ACHN (cell line): ENCODE measurements at places on chromosomes 2 and 18.

DNA sequence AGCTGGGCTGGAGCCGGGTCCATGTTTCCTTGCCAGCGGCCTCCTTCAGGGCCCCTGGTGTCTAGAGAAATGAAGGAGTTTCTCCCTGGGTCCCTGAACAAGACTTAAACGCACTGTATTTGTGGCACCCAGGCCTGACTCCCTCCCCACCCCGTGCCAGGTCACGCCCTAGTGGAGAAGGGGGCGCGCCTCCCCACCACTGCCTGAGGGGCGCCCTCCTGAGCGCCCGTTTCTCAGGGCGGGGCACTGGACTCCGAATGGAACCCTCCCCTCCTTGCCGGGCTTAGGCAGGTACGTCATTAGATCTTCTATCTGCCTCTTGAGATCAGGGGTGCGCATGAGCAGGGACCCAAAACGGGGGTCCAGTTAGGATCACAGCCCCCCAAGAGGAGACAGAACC, 16.3 kb downstream of the ODC1 start:
- DNase-seq = no peak

- DNase-seq = no peak
These were observed 107.0 kb downstream of the PTGR3 start for GRCh38 chr18:75101916-75102315.

DNA sequence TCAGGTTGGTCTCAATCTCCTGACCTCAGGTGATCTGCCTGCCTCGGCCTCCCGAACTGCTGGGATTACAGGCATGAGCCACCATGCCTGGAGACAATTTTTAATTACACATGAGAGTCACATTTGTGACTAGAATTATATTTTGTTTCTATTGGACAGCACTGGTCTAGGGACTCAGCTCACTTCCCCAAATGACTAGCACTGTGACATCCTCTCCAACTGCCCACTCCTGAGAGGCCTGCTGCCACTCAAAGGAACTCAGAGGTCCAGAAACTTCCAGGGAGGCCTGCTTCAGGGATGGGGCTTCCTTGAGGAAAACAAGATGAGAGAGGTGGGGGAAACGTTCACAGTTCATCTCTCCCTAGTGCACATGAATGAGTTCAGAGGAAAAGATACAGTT, 29.5 kb downstream of the TMEM163 start:
- DNase-seq = no peak

DNA sequence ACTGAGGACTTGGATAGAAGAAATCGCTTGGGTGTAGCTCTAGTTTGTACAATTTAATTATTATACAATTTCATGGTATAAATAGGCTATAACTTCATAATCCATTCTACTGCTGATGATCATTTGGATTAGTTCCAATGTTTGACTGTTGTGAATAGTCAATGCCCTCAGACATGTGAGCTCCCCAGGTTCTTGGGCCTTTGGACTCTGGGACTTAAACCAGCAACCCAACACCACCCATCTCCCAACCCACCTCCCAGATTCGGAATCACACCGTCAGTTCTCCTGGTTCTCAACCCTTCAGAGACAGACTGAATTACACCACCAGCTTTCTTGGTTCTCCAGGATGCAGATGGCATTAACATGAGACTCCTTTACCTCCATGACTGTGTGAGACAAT, 84.6 kb upstream of the DNMT3A start:
- DNase-seq = no peak

DNA sequence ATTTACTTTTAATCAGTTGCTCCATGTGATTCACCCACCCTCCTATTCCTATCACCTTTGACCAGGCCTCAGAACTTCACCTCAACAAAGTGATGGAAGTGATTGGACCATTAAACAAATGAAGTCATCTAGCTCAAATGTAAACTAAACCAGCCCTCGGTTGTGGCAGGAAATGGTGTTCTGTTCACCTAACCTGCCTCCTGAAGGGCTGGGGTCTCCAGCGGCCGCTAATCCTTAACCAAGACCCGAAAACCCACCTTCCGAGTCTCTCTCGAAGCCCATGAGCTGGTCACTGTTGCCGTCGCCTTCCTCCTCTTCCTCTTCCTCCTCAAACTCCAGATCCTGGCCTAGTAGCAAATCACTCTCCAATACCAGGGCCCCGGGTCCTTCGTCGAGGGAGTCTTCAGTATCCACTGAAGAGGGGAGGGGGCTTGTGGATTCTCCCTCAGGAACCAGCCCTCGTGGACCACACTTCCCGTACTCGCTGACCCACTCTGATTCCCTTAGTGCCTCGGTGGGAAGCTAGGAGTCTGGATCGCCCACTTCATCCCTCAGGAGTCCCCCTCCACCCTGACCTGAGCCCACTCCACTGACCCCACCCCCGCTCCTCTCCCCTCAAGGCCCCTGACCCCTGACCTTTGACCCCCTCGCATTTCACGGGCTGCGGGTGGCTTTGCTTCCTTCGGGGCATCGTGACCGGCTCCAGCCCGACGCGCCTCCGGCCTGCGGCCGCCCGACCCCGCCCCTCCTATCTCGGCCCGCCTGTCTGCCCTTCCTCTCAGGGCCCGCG, 503 bp downstream of the ZNF513 start:
- peak; percentile 72 for DNase-seq

GRCh38 chr18:32177530-32177929, 12.3 kb upstream of the MEP1B start:
- no peak for DNase-seq

DNA sequence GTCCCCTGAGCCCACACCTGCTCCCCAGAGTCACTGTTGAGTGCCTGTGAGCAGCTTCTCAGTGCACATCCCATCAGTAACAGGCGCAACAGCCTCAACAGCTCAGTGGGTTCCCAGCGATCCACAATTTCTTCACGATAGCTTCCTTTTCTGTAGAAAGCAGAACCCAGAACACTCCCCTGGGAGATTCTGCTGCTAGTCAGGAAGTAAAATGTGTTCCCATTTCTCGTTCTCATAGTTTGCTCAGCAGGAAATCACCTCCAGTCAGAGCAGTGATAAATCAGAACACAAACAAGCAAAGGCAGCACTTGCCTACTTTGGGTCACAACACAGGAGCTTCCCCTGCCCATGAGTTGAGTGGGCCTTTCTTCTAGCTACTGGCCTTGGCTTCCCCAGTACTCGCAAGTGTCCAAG, 48.9 kb upstream of the ATG16L1 start:
- no peak for DNase-seq

DNA sequence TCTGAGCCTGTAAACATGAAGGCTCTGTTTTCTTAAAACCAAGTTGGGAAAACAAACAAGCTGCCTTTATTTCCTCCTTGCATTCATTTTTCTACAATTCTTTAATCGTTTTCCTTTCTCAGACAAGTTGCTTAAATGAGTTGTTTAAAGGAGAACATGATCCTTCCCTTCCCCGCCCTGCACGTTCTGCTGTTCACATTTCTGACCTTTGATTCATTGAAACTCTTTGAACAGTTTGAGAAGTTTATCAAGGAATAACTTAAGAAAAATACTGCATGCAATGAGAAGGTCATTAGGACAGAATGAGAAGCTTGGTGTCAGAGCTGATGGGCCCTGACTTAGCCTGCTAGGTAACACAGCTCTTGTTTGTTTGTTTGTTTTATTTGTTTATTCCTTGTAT, 181.6 kb downstream of the PARD3B start:
- DNase-seq = no peak

DNA sequence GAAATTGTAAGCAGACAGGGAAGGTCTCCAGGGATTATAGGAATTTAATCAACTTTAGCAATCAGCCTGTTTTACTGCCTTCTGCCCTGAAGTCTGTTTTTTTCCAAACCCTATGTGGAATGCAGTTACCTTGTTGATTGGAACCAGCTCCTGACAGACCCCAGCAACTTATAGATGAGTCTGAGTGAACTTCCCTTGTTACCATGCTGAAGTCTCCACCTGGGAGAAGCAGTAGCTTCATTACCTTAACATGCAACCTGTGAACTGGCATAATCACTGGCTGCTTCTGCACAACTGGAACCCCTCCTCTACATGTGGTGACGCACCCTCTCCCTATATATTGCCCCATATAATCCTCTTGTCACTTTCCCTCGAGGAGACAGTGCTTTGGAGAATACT, 226.3 kb upstream of the SPOPL start:
- DNase-seq = no peak

GRCh38 chr2:196486146-196486545, 153.4 kb upstream of the CCDC150 start:
- no peak for DNase-seq

DNA sequence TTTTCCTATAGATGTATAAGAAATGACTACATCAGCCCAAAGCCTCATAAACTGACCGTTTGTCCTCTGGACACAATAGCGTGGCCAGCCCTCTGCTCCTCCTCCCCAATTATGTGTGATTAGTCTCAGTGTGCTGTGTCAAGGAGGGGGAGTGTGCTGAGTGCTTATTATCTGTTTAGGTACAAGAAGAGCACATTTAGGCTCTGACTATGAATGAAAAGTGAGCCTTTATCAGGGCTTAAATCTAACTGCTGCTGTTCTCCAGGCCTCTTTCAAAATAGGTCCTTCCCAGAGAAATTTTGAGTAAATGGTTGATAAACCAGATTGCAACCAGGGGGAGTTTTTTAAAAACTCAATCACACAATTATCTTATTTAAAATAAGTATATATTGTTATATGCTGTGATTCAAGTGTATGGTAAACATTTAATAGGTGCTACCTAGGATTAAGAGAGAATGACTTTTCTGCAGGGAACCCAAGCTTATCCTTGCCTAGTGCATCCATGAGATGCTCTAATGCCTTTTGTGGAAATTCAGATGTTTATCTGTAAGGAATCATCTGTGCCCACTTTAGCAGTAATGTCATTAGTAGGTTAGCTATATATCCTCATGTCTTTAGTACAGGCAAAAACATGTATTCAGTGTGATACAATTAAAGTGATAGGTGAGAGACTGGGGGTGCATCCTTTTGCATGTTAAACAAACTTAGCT, 168.7 kb upstream of the SIX3 start:
- no peak for DNase-seq

- no peak for DNase-seq
These were observed 225.0 kb downstream of the THSD7B start for GRCh38 chr2:136990316-136990715.

DNA sequence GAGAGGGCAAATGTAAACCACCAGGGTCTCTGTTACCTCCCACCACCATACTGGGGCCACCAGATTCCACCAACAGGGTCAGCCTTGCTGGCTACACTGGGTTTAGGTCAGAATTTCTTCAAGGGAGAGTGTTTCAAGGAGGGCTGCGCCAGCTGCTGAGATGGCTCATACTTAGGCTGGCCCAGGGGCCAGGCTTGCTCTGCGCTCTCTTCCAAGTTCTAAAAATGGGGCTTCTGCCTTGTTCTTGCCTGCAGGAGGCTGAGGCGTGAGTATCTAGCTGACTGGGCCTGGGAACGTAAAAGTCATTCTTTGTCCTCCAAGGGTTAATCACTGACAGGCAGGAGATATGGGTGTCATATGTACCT, 28.1 kb downstream of the MRPL33 start:
- no peak for DNase-seq

- no peak for DNase-seq
These were observed 144.1 kb upstream of the FOSL2 start for GRCh38 chr2:28248511-28248910.

- DNase-seq = no peak
These were observed 201 bp upstream of the TRAPPC12 start for GRCh38 chr2:3379339-3379646.

DNA sequence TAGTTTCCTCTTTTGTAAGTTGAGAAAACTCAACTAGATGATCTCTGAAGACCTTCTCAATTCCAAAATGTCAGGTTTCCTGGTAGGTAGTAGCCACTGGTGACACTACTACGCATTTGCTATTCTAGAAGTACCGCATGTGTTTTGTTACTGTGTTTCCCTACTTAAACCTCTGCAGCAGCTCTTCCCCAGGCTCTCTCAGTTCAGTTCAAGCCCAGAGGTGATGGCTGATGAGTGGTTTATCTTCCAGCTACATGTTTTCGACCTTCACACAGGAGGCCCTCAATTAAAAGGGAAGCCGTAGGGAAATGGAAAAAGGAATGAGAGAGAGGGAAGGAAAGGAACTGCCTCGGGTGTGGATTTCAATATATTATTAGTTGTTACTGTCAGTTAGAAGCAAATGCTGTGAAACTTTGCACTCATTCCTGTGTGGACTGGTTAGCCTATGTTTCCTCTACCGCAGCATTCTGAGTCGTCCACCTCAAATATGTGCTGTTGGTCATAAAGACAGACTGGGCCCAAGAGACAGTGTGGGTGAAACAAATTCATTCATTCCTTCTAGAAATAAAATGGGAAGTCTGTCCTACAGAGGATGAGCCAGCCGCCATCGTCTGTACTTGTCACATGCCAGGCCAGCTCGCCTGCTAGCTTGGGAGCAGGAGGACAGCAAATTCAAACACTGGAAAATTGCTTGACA, 455.2 kb upstream of the RAB12 start:
- peak; percentile 38 for DNase-seq

- no peak for DNase-seq
These were observed 19.8 kb downstream of the IWS1 start for GRCh38 chr2:127506510-127506909.

DNA sequence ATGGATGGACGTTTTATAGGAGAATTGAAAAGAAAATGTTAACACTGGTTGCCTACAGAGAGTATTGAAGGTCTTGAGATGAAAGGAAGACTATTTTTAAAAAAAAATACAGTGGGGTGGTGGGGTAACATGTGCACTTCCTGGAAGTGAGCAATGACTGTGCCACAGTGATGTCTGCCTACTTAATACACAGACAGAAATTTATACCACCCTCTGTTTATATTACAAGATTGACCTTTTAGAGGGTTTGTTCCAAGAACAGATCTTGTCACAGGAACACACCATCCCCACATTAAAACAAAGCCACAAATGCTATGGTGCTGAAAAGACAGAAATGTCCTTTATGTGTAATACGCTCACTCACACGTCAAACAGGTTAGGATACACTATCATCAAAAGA, 87.6 kb downstream of the THADA start:
- DNase-seq = no peak

DNA sequence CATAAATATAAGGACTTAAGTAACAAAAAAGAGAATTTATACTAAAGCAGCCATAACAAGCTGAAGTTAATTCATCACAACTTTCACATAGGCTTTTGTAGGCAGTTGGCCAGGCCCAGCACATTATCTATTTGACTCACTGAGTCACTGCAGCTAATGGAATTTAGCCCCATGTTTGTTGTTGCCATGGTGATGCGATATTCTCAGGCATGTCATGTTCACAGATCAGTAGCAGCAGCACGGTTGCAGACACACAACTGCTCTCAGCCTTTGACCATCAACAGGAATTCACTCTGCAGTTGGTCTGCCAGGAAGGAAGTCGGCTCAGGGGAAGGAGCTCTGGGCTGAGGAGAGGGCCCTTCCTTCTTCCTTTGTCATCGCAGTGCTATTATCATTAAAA, 639.8 kb downstream of the TMEM182 start:
- peak; percentile 78 for DNase-seq

DNA sequence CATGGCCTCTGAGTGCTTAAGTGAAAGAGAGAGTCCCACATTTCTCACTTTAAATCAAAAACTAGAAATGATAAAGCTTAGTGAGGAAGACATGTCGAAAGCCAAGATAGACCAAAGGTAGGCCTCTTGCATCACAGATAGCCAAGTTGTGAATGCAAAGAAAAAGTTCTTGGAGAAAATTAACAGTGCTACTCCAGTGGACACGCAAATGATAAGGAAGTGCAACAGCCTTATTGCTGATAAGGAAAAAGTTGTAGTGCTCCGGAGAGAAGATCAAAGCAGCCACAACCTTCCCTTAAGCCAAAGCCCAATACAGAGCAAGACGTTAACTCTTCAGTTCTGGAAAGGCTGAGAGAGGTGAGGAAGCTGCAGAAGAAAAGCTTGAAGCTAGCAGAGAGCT, 32.1 kb downstream of the PSMD1 start:
- no peak for DNase-seq
